Omental fat pad (tissue), 4 donors: ENCODE measurements at places on chromosomes 3 and 15.

GRCh38 chr15:59762558-59762957, 73.4 kb upstream of the BNIP2 start:
- no peak for DNase-seq

DNA sequence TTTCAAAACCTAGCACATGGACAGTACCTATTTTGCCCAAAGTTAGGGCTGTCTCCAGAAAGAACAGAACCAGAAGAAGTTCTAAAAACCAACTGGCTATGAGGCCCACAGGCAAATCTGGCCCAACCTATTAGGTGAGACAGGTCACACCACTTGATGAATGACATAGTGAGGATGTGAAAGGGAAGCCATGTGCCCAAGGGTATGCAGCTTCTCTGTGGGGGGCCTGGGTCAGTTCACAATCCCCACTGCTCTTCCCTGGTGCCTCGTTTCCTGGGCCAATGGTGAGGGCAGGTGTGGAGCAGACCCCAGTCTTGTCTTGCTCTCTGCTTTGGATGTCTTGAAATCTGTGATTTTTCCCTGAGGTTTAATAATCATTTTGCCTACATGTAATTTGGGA, 8.9 kb downstream of the INSYN1 start:
- DNase-seq: no peak

DNA sequence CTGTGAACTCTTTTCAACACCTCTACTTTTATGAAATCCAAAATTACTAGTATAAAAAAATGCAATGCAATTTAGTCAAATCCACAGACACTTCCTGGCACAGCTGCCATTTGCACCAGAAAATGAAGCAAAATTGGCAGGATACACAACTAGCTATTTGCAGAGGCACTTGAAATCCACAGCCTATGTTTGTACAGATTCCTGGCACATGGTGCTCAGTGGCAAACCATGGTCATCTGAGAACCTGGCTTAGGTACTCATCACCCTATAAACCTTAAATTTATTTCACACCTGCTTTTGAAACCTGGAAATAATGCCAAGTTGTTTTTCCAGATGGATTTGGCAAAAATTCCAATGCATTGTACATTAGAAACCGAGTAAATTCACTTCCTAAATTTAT, 20.2 kb upstream of the PPM1L start:
- no peak for DNase-seq

DNA sequence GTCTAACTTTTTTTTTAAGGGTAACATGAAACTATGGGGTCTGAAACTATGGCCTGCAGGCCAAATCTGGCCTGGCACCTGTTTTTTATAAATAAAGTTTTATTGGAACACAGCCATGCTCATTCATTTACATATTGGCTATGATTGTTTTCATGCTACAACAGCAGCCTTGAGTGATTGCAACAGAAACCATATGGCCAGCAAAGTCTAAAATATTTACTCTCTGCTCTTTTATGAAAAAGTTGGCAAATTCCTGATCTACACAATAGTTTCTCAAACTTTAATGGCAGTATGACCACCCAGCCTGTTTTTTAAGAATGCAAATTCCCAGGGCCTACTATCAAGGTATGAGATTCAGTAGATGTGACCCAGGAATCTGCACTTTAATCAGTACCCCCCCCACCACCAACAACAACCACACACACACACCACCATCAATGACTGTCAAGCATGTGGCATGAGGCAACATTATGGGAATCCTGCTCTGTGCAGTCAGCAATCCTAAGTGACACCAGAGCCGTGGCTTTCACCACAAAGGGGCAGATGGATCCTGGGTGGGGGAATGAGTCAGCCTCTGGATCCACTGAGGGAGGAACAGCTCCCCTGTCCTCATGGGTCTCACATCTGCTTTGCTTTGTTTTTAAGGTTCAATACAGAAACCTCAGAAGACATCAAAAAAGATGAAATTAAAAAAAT, 142.8 kb downstream of the NTRK3 start:
- no peak for DNase-seq

- DNase-seq: no peak
These were observed 88.0 kb downstream of the PEX5L start for GRCh38 chr3:179948740-179949139.

DNA sequence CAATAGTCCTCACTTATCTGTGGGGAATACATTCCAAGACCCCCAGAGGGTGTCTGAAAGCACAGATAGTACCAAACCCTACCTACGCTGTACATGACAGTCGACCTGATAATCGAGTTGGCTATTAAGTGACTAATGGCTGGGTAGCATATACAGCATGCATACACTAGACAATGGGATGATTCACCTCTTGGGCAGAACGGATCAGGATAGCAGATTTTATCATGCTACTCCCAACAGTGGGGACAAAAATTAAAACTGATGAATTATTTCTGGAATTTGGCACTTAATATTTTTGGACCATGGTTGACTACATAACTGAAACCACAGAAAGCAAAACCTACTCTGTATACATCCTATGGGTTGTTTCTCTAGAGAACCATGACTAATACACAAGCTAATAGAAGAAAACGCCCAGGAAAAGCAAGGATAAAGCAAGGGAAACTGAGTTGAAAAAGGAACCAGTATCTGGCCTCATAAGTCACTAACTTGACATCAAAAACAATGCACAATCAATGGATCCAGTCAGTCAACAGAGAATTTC, 15.5 kb downstream of the ATG3 start:
- no peak for DNase-seq

DNA sequence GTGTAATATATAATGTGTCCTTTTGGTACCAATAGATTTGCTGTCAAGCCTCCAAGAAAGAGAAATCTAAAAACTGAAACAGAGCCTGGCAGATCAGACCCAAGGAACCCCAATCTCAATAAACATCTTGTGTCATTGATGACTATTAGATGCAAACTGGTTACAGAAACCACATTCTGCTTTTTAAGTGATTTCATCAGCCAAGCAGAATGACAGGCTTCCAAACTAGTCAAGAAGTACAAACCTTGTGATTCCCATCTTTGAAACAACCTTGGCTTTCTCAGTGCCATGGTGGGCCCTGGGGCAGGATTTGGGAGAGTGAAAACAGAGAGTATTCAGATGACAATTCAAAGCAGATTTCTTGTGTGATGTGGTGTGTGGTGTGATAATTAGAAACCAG, 45.6 kb upstream of the STRIT1 start:
- no peak for DNase-seq

DNA sequence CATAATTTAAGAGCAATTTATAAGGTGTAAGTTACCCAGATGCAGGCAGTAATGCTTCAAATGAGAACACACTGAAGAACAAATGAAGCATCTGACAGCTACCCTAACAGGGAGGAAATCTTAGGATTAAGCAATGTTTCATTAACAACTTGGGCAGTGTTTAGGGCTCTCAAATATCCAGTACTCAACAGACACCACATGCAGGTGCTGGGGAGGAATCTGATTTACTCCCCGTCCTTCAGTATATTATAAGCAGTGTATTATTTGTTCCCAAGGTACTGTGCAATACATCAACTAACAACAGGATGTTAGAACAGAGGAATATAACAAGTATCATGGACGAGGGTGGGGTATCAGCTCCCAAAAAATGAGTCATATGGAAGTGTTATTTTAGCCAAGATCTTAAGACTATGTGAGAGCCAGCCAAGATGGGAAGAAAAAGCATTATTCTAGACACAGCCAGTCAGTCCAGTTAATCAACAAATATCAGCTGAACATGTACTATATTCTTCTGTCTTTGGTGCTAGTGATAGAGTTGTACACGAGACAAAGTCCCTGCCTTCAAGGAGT, 20.4 kb downstream of the BTBD1 start:
- no peak for DNase-seq

GRCh38 chr15:57321485-57321884, 54.8 kb upstream of the CGNL1 start:
- no peak for DNase-seq

GRCh38 chr3:58189691-58190090, 21.1 kb downstream of the DNASE1L3 start:
- DNase-seq: no peak

DNA sequence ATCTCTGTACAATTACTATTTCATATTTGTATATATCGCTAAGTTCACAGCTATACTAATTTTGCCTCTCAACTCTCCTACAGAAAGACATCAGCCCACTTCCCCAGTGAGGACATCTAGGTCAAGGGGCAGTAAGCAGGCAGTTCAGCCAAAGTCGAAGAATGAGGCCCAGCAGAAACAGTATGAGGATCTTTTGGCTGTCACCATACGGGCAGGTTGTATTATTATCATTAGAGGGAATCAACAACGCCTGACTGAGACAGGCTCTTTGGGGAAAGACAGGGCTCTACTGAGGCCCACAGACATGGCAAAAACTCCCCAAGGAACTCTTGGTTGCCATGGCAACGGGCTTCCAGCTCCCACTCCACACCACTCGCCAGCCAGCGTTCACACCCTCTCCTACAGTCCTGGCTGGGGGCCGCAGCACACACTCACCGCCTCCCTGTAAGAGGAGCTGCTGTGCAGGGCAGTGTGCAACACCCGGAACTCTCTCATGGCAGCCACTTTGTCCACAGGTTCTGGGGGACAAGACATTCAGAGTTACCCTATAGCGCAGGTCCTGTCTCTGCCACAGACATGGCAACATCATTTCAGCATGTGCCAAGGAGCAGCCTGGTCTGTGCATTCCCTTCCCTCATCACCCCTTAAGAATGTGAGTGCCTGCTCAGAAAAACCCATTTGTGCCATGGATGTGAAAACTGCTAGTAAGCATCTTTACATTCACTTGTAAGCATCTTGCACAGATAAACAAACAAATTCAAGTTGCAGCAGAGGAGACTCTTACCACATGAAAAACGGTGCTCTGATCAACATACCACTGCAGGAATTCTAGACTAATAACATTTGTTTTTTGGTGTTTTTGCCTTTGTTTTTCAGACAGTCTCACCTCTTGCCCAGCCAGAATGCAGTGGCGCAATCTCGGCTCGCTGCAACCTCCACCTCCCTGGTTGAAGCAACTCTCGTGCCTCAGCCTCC, 8.8 kb downstream of the UBL7 start:
- DNase-seq: no peak
